ENCODE measurements at places on chromosomes 5 and 9. TPM values are rescaled to one million over a fixed set of nuclear protein-coding genes. Genes with fewer than 3 reads are reported as not detected.

DNA sequence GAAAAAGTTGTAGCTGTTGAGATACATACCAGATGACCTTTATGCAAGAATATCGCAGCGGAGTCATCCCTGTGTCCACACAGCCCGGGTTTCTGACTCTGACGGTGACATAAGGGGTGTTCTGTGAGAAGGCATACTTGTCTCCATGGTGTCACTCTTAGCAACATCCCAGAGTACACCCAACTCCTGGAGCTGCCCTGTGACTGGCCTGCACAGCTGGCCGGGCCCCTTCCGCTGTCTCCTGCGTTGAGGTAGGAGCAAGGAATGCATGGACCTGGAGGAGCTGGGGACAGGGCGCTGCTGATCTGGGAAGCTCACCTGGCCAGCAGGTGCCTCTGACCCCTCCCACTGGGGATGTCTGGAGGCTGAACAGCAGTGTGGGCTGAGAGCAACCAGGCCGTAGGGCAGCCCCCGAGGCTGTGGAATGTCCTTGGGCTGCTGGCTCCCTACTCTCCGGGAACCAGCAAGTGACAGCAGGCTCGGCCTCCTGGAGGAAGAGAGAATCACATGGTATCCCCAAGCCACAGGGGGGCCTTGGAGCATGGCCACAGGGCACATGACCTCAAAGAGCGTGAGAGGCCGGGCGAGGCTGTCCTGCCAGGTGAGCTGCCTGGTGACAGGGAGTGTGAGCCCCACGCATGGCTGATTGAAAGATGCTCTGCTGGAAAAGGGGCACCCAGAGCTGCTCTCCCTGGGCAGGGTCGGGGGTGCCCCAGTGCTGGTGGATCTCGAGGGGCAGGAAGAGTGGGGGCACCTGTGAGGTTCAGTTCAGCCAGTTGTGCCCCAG, 113.4 kb downstream of the MRPL36 start:
- DNase-seq, result no peak

GRCh38 chr9:137107312-137107921, 7.1 kb downstream of the DPP7 start:
- no peak for DNase-seq

GRCh38 chr5:176741561-176742211, 68.7 kb upstream of the UNC5A start:
- no peak for DNase-seq

DNA sequence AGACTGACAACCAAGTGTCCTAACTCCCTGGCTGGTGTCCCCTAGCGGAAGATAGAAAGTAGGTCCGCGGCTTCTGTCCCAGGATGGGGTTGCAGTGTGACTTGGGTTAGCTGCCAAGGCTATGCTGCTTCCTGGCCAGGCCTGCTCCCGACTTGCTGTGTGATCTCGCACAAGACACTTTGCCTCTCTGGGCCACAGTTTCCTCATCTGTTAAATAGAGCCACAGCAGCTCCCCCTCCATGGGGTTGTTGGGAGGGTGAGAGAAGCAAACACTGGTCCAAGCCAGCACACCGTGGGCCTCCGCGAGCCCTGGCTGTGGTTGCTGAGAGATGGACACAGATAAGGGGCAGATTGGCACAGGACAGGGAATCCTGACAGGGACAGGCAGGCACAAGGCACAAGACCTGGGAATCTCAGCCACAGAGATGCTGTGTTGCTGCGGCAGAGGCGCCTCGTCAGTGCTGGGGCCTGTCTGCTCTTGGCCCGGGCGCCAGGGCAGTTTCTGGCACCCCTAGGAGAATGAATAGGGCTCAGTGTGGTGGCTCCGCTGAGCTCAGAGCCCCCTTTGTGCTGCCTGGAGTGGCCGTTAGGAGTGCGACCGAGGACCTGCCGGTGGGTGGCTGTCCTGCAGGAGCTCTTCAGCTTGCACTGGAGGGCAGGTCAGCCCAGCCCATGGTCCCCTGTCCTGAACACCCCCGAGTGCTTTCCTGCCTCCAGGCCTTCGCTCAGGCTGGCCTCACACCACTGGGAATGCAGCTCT, 1.8 kb upstream of the SH2D3C start:
- no peak for DNase-seq

DNA sequence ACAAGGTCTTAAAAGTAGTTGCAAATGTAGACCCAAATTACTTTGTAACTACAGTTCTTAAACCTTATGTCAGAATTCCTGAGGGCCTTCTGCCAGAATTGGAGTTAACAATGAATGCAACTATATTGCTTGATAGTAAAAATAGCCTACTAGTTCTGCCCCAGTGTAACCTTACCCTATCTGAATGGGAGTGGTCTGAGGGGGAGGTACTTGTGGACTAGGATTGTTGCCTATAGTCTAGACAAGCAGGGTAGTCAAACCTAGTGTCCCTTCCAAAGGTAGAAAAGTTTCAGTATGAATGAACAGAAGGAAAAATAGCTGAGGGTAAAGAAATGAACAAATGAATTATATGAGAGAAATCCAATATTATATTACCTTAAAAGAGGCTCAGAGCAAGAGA, 242.2 kb downstream of the PJA2 start:
- DNase-seq, result no peak

- no peak for DNase-seq
These were observed 357.2 kb downstream of the ZSWIM6 start for GRCh38 chr5:61689153-61689846.

GRCh38 chr9:124001866-124002525, 9.6 kb upstream of the LHX2 start:
- no peak for DNase-seq

DNA sequence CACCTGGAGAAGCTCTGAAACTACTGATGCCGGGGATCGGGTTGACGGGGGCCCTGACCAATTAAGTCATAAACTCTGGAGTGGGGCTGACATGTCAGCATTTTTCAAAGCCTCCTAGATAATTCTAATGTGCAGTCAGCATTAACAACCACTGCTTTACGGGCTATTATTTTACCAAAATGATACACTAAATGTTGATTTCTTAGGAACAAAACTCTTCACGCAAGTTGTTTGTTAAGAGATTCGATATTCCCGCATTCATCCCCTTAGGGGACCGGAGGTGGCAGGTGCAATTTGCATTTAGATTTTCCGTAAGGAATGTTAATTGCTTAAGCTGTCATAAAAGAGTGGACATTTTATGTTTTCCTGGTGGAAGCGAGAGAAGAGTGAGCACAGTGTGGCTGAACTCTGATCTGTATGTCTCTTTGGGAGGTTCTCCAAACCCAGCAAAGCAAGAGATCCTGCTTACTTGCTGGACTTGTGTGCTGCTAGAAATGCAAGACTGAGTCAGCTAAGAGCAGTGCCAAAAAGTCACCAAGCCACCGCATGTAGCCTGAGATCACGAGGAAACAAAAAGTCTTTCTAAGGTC, 77.6 kb downstream of the UGCG start:
- peak; percentile 69 for DNase-seq

- DNase-seq, result no peak
These were observed 52.2 kb downstream of the ABHD17B start for GRCh38 chr9:71858812-71859211.

DNA sequence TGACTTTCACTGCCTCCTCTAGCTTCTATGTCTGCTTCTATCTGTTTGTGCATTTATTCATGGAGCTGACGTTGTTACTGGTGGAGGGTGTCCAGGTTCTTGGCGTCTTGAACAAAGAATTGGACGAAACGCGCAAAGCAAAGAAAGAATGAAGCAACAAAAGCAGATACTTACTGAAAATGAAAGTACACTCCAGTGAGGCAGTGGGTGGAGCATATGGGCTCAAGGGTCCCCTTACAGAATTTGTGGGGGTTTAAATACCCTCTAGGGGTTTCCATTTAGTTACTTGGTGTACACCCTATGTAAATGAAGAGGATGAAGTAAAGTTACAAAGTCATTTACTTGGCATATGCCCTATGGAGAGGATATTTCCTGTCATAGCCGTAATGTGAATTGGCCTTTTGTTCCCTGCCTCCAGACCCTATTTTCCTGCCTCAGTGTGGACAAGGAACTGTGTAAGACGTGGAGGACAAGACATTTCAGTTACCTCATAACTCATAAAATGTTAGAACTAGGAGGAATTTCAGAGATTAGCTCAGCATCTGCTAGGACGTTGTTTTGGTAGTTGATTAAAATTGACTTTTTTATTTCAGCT, 3.1 kb downstream of the POLR3G start:
- no peak for DNase-seq

DNA sequence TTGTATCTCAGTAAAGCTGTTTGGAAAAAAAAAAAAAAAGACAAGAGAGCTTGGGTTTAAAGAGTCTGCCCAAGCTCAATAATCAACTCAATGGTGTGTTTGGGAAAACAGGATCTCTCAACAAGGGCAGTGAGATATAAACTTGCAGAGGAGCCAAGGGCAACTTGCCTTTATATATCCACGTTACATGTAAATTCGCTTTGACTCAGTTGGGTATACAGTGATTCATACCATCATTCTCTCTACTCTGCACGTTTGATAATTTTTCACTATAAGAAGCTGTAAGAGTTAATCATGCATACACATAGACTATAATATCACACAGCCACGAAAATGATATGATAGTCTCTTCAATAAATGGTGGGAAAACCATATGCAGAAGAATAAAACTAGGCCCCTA, 24.9 kb downstream of the ADAM19 start:
- no peak for DNase-seq

GRCh38 chr5:172453206-172453985, 929 bp downstream of the SH3PXD2B start:
- peak; percentile 63 for DNase-seq

DNA sequence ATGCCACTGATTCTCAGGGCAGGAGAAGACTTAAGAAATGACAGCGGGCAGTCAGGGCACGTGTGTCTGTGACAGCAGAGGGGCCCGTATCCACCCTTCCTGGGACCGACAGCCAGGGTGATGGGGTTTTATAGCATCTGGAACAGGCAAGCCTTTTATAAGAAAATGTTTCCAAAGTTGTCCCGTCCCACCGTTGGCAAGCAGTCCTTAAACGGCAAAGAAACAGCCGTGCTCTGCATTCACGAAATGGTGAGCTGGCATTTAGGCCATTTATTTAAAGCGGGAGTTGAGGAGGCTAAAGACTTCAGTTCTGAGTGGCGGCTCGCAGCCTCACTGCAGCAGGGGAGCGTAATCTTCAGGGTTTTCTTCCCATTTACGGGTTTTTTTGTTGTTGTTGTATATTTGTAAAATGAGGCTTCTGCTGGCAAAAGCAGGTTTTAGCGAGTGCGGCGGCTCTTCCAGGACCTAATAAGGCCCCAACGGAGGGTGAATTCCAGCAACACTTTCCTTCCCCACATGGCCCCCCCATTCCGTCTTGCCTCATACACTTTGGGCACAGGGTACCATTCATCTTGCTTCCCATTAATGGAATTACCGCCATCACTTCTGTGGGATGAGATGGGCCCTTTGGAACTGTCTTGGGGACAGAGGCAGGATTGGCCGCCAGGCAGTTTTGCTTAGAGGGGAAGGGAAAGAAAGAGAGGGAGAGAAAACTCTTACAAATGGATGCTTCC, 15.8 kb downstream of the NEK6 start:
- DNase-seq, result no peak

- DNase-seq, result no peak
These were observed 66.1 kb downstream of the PTPDC1 start for GRCh38 chr9:94150279-94150828.

GRCh38 chr5:52983731-52984636, 5.2 kb upstream of the ITGA2 start:
- peak; percentile 58 for DNase-seq

- no peak for DNase-seq
These were observed 47.4 kb upstream of the VLDLR start for GRCh38 chr9:2574203-2574602.

Gene SOX30
- total RNA-seq, result not detected

Gene PPP3R2
- total RNA-seq, result not detected

Gene PIGO
- 20.3 TPM for total RNA-seq

Gene OTP
- total RNA-seq, result not detected

Gene CTSV
- total RNA-seq, result 47.3 TPM

Gene LAMC3
- total RNA-seq, result 0.38 TPM

Gene RAI14
- 145 TPM for total RNA-seq

Gene C9orf50
- not detected for total RNA-seq

Gene ANKRD55
- total RNA-seq, result not detected

Gene PHYHD1
- total RNA-seq, result 4.2 TPM

Gene GFI1B
- not detected for total RNA-seq
